Activated naive CD8-positive, alpha-beta T cell treated with anti-CD3 and anti-CD28 coated beads for 36 hours (primary cell): ENCODE measurements at places on chromosomes 12 and 14.

DNA sequence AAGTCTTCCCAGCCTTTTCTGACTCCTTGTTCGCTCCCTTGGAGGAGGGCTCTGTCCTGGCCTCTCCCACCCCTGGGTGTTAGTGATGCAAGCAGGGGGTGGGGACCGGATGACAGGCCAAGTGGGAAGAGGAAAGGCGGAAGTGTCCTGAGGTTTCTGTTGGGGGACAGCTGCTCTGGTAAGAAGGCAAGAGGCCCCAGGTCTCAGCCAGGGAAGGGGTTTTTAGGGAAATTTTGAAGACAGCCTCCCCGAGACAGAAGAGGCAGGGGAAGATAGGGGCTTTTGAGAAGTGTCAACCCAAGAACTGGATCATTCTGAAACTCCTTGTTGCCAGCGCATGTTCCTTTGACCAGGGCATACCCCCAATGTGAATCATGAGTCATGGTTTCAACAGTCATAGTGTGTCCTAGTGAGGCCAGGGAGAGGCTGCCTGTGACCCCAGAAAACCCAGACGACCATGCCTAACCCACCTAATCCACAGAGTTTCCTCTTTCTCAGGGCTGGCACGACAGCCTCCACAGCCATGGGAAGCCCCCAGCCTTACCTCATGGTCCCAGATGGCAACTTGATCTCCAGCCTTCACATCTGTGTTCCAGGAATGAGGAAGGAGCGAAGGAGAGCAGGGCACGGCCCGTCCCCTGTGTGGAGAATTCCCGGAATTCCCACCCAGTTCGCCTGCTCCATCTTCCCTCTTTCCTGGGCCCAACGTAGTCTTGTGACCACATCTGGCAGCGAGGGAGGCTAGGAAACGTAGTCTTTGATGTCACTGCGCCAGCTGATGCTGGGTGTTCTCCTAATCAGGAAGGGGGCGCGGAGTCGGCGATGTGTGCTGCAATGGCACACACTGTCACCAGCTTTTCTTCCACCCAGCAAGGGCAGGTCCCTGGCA lies 4.9 kb upstream of the GPR132 start:
- peak; percentile 79 for DNase-seq

DNA sequence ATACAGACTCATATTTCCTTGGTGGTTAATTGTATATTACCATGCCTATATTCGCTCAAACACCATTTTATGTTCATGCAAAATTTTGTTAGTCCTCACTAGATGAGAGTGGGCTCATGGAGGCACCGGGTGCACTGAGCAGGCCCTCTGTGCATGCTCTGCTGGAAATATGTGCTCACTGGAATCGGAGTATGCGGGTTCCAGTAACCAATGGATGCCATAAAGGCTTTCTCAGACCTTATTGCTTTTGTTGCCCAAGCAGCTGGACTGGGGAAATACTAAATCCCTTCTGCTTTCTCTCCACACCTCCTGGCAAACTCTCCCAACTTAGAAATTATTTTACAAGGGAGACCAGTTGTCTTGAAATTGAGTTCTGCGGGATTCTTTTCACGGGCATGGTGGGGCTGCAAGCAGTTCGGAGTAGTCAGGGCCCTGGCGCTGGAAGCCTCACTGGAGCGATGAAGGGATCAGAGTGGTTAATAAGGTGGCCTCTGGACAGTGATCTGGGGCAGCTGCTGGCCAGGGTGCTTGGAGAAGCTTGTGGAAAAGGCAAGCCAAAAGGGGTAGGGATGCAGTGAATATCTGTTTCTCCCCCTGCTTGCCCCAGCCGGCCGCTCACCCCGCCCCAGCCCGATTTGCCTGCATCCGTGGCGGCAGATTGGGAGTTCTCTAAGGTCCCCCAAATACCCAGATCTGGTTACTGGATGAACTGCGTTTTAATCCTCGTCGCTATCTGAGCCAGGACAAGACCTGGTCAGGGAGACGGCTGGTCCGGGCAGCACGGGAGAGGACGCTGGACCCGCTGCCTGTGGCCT lies 7.4 kb upstream of the HOXC6 start:
- DNase-seq: no peak

DNA sequence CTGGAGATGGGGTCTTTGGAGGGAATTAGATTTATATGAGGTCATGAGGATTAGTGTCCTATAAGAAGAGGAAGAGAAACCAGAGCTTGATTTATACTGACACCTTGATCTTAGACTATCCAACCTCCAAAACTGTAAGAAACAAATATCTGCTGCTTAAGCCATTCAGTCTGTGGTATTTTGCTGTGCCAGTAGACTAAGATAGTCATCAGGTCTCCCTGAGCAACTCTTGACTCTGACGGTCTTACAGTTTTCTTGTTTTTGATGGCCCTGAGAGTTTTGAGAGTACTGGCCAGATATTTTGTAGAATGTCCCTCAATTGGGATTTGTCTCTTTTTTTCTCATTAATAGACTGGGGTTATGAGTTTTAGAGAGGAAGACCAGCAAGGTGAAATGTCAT lies 51.7 kb downstream of the TSHR start:
- no peak for DNase-seq

DNA sequence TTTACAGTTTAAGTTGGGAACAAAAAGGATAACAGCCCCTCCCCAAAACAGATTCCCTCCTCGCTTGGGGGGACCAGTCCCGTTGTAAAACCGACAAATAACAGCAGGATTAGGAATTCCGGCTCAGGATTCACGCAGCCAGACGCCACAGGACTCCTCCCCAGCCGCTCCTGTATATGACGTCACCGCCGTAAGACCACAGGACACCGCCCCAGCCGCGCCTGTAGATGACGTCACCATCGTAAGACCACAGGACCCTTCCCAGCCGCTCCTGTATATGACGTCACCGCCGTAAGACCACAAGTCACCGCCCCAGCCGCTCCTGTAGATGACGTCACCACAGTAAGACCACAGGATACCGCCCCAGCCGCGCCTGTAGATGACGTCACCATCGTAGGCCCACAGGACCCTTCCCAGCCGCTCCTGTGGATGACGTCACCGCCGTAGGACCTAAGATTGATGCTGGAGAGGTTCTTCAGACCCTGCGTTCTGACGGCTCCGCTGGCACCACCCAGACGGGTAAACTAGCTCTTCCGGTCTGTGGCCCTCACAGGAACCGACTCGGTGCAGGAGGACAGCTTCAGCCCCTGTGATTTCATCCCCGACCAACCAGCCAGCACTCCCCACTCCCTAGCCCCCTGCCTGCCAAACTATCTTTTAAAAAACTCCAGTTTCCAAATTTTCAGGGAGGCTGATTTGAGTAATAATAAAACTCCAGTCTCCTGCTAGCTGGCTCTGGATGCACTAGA lies 43.9 kb upstream of the FBRSL1 start:
- DNase-seq: peak; percentile 55

GRCh38 chr14:105918496-105919262 lies 392.3 kb downstream of the TMEM121 start:
- no peak for DNase-seq

DNA sequence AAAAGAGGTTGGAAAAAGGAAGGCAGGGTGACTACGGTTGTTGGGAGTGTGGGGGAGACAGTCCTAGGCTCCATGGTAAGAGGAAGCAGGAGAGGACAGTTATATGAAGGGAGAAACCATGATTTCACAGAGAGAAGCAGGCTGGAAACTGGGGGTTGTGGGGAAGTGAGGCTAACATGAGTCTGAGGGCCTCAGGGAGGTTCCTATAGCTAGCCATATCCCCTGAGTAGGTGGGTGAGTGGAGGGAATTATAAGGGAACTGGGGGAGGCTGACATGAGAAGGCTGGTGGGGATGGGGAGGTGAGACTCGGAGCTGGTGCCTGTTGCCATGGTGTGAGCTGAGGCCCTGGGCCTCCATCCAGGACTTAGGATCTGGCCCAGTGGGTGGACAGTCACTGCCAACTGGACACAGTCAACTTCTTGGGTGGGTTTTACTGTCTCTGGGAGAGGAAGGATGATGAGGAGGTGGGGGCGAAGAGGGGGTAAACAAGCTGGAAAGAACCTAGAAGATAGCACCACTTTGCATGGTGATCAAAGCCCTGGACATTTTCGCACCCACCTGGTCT lies 1.4 kb downstream of the RNASE13 start:
- DNase-seq: no peak

DNA sequence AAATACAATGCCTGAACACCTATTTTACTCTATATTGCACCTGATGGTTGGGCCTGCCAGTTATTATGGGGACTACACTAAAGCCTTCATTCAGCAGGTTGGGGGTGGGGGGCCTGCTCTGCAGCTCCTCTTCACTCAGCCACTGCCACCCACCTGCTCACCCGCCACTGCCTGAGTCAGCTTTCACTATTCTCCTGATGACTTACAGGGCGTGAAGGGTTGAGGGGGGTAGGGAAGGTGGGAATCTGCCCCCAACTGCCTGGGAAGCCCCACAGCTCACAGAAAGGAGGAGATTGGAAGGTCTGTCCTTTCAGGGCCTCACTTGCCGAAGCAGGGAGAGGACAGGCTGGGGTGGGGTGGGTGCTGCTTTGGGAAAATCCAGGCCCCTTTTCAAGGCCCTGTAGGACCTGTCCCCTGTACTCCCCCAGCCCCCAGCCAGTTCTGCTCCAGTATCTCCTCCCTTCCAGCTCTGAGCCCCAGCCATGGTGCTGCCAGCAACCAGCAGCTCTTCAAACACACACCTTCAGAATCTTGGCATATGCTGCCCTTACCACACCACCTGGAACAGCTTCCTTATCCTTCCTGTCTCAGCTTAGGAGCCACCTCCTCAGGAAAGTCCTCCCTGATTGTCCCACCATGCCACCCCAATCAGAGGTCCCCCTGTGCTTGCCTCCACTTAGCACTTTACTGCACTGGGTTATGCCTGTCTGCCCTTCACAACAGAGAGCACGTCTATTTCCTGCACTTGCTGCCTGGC lies 33.1 kb downstream of the IRF2BPL start:
- DNase-seq: peak; percentile 36

GRCh38 chr14:31578792-31579501 lies 17.7 kb downstream of the NUBPL start:
- DNase-seq: no peak

GRCh38 chr12:109892748-109893147 lies 7.3 kb upstream of the TCHP start:
- peak; percentile 13 for DNase-seq

GRCh38 chr14:94823556-94824341 lies 53.8 kb upstream of the GSC start:
- DNase-seq: no peak

DNA sequence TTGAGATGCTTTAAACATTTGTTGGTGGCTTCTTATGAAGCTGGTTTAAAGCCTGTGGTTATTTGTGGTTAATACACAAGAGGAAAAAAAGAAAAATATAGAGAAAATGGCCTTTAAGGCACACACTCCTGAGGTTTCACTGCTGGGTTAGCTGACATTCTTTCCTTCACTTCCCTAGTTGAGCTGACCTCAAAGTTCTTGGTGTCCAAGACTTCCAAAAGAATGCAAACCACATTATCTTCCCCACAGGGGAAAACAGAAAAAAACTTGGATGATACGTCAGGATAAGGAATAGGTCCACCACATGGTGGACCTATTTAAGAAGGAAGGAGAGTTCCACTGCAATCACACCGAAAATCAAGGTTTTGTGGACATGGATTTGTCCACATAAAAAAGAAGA lies 94.3 kb downstream of the SLC25A21 start:
- no peak for DNase-seq

GRCh38 chr12:130480887-130481286 lies 143.2 kb downstream of the PIWIL1 start:
- no peak for DNase-seq

- DNase-seq: no peak
Measured at GRCh38 chr12:49070971-49071370, 1.2 kb upstream of the RHEBL1 start.

GRCh38 chr12:131943876-131944275 lies 5.9 kb upstream of the EP400 start:
- no peak for DNase-seq
